ENCODE measurements at places on chromosomes 16 and 17.

- no peak for DNase-seq
Observed at GRCh38 chr17:1036171-1036844, 39.4 kb downstream of the TIMM22 start.

GRCh38 chr17:83078378-83079351 is 744 bp upstream of the METRNL start:
- no peak for DNase-seq

- DNase-seq, result no peak
Observed at GRCh38 chr17:52027620-52028295, 130.8 kb downstream of the CA10 start.

GRCh38 chr16:52128361-52128760 is 418.6 kb downstream of the TOX3 start:
- no peak for DNase-seq

DNA sequence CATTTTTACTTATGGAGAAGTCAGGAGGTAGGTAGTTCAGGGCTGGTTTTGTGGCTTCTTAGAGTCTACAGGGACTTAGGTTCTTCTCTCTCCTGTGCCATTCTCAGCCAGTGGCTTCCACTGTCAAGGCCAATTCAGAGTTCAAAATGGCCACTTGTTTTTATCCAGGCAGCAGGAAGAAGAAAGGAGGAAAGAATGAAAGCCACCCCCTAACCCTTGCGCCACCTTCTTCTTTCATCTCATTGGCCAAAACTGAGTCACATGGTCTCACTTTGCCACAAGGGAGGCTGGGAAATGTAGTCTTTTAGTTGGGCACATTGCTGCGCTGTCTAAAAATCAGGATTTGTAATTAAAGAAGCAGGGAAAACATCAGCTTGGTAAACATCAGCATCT is 60.8 kb upstream of the MED9 start:
- DNase-seq, result peak; percentile 62

GRCh38 chr16:4501071-4501478 is 24.9 kb downstream of the HMOX2 start:
- no peak for DNase-seq

DNA sequence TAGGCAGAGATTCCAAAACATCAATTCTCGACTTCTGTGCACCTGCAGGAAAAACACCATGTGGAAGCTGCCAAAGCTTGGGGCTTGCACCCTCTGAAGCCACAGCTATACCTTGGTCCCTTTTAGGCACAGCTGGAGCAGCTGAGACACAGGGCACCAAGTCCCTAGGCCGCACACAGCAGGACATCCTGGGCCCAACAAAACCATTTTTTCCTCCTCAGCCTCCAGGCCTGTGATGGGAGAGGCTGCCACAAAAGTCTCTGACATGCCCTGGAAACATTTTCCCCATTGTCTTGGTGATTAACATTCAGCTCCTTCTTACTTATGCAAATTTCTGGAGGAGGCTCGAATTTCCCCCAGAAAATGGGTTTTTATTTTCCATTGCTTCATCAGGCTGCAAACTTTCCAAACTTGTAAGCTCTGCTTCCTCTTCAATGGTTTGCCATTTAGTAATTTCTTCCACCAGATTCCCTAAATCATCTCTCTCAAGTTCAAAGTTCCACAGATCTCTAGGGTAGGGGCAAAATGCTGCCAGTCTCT is 24.3 kb upstream of the COL1A1 start:
- DNase-seq, result no peak

DNA sequence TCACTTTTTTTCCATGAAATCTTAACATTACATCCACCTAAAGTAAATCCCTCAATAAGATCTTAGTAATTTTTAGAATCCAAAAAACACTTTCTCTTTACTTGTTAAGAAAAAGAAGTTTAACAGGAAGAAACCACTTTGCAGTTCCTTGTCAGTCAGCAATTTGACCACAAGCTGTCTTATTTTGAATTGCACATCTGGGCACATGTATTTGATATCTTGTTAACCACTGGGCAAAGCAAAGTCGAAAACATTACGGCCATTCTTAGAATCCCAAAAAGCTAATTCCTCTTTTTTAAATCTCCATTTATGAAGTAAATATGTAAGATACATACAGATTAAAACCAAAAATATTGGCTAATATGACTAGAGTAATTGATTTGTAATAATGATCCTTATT is 1.1 kb downstream of the ABCA10 start:
- DNase-seq, result no peak

GRCh38 chr17:31494259-31495021 is 103.0 kb downstream of the RAB11FIP4 start:
- DNase-seq, result no peak

DNA sequence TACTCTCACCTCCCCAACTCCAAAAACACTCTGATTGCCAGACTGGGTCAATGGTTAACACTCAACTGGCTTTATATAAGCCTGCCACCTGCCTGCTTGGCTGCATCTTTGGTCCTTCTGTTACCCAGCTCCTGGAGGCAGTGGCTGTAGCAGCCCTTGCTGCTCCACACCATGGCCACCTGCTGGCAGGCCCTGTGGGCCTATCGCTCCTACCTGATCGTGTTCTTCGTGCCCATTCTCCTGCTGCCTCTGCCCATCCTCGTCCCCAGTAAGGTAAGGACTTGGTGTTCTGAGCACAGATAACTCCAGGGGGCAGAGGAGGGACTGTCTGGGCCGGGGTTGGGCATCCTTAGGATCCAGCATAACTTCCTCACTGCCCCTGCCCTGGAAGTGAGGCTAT is at the start of gene SLC13A2:
Gene SLC13A2, plus strand, starts transcription at position 103 of the 400 bp plus-strand sequence. Its CDS starts 69 bp downstream, at position 172.
- DNase-seq, result no peak

DNA sequence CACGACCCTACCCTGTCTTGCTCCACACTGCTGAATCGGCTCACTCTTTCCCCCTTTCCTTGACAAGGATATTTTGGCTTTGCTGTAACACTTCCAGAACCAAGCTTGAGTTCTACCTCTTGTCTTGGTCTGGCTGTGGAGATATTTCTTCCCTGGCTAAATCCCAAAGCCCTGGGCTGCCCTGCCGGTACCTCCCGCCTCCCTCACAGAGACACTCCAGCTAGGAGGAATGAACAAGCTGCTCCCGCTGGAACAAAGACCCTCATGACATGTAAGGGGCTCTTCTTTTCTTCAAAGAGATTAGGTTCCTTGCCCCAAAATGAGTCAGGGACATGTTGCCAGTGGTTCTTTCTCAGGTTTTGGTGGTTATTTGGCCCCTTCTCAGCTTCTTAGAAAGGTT is 10.8 kb downstream of the INPP5K start:
- DNase-seq, result no peak

DNA sequence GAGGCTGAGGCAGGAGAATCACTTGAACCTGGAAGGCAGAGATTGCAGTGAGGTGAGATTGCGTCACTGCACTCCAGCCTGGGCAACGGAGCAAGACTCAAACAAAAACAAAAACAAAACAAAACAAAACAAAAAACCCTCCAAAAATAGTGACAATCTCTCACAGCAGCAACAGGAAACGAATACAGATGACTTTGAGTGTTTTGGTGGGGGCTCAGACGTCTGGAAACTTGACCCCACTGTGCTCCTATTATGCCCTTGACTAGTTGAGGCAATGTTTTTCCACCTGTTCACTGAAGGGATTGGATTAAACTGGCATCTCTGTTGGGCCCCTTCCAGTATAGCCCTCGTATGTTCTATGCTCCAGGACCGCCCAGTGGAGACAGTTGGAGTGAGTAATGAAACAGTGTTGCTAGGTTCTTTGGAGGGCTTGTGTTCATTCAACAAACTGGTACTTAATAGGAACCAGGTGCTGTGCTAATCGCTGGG is 167.0 kb downstream of the UTP18 start:
- DNase-seq, result no peak

GRCh38 chr17:21676281-21677111 is 15.8 kb upstream of the KCNJ18 start:
- DNase-seq, result no peak

DNA sequence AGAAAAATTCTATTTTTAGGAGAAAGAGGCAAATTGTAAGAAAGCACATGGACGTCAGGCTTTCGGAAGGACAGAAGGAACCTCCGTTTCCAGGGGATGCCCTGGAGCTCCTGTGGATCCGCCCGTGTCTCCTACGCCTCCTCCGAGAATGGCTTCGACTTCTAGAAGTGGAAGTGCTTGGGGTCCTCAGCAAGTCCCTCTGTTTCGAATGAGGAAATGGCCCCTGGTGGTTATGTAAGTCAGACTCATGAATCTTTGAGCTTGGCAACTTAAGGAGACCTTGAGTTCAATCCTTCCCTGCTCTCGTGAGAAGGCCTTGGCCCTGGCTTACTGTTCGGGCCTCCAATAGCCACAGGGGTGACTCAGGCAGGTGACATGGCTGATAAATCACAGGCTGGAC is 38.9 kb downstream of the COX4I1 start:
- no peak for DNase-seq

GRCh38 chr16:14489460-14489859 is 140.6 kb downstream of the PARN start:
- DNase-seq, result no peak

GRCh38 chr17:17500999-17501605 is 4.9 kb upstream of the RASD1 start:
- no peak for DNase-seq

- DNase-seq, result no peak
Observed at GRCh38 chr17:14211801-14212200, 24.9 kb downstream of the CDRT15 start.

DNA sequence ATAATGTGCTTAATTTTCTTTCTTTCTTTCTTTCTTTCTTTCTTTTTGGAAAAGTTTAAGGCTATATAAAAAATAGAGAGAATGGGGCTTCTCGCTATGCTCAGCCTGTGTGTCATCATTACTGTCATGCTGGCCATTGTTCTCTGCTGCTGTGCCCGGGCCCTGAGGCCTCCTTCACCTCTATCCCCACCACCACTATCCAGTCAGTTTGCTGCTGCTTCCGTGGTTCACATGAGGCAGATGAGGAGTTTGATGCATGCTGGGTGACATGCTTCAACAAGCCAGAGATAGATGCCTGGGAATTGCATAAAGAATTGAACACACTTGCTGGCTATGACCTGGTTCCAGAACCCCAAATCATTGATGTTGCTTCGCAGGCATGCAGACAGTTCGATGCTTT is 36.3 kb downstream of the PITPNC1 start:
- DNase-seq, result no peak

GRCh38 chr17:17567631-17568030 is 23.9 kb downstream of the PEMT start:
- DNase-seq, result no peak

- no peak for DNase-seq
Observed at GRCh38 chr16:81928271-81928918, 82.9 kb downstream of the SDR42E1 start.

- DNase-seq, result no peak
Observed at GRCh38 chr16:9134306-9134705, 42.9 kb downstream of the HAPSTR1 start.

GRCh38 chr17:55448681-55449080 is 27.0 kb upstream of the MMD start:
- DNase-seq, result no peak

DNA sequence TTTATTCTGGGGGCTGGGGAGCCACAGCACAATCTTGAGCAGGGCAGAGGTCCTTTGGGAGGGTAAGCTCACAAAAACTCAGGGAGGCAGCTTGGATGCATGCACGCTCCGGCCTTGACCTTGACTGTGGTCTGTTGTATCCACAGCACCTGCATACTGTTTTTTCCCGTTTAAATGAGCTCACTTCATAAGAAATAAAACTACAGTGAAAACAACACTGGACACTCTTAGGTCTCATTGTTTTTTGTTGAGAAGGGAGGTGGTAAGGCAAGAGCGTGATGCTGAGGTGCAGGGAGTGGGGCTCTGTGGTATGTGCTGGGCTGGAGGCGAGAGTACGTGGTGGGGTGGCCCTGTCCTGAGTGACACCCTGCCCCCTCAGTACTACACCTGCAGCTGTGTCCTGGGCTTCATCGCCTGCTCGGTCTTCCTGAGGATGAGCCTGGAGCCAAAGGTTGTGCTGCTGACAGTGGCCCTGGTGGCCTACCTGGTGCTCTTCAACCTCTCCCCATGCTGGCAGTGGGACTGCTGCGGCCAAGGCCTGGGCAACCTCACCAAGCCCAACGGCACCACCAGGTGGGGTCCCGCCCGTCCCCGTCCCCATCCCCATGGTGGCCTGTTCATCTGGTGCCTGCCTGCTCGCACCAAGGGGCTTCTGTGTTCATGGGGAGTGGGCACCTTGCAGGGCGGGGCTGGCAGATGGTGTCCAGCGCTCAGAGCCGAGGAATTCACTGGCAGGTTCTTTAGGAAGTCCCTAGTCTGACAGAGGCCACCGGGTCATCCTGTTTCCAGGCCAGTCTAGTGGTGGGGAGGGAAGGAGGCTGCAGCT is 44.2 kb downstream of the ADCY7 start:
- DNase-seq, result no peak

GRCh38 chr16:20897253-20897897 is 2.8 kb downstream of the DCUN1D3 start:
- no peak for DNase-seq

DNA sequence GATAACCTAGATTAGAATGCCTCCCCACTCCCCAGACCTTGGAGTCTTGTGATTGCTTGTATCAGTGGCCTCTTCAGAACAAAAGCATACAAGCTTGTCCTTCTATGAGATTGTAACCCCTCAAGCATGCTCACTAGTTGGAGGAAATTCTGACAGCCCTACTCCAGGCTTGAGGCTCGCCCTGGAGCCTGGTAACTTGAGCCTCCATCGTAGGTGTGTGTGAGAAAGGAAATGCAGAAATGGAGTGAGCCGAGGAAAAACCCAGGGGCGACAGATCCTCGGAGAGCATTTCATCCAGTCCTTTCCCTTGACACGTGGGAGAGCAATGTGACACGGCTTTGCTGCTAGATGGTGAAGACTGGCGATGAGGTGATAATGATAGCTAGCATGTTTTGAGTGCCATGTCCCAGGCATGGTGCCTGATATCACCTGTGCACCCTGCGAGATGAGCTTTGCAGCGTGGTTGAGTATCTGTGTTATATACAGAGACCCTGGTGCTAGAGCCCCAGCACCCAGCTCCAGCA is 31.2 kb downstream of the GNAO1 start:
- DNase-seq, result no peak

DNA sequence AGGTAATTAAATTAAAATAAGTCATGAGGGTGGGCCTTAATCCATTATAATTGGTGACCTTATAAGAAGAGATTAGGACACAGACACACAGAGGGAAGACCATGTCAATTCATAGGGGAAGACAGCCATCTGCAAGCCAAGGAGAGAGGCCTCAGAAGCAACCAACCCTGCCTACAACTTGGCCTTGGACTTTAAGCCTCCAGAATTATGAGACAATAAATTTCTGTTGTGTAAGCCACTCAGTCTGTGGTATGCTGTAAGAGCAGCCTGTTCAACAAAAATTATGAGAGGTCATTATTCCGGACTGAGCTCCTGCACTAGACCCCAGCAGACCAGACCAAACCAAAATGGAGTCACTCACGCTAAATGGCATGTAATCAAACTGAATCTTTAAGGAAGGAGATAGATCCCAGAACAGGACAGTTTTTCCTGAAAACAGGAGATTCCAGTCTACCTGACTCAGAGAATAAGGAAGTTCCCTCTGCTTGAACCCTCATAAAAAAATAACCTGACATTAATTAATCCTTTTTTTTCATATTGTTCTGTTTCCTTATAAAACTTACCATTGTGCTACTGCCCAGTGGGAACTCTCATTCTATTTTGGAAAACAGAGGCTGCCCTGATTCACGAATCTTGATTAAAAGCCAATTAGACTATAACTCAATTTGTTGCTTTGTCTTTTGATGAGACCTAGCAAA is 74.3 kb downstream of the DNAH3 start:
- no peak for DNase-seq
